Calu3 (cell line): ENCODE measurements at places on chromosomes 2 and 18. TPM values are rescaled to one million over a fixed set of nuclear protein-coding genes. Genes with fewer than 3 reads are reported as not detected.

- DNase-seq: no peak
Observed at GRCh38 chr2:191701696-191702095, 23.8 kb downstream of the NABP1 start.

DNA sequence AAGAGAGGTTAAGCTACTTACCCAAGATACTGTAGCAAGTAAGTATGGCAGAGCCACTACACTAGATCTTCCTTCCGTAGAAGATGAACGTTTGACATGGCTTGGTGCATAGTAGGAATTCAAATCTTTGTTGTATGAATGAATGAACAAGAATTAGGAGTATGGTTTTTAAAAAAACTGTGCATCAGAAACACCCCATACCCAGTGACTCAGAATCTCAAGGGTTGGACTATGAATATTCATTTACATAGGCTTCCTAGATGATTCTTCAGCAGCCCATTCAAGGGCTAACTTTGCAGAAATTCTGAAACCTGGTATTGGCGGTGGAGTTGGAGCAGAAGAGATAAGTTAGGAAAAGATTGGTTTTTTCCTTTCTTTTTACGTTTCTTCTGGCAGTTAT lies 5.4 kb downstream of the ACTR3 start:
- no peak for DNase-seq

PLCL1 gene
- 0.07 TPM in 1 of 2 replicates, not detected in the other for total RNA-seq

LTBP1 gene
- 12.8 and 13.9 TPM in 2 replicates for total RNA-seq

FAM124B gene
- total RNA-seq: not detected in 2 replicates

SUCLG1 gene
- total RNA-seq: 72.3 and 78.9 TPM in 2 replicates

CCNYL1 gene
- total RNA-seq: 13.7 and 16.3 TPM in 2 replicates

DNA sequence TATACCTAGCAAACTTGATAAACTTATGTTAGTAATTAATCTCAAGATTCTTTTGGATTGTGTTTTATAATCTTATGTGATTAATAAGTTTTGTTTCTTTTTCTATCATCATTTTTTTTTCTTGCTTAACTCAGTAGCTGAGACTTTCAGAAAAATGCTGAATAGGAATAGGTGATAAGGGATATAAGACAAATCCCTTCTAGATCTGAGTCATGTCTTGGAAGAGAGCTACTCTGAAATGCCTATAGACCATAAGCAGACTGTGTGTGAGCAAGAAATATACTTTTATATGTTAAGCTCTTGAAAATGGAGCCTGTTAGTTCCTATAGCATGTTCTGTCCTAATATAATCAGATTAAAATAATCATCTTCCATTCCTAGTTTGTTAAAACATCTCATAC lies 29.6 kb downstream of the CYBRD1 start:
- no peak for DNase-seq

- no peak for DNase-seq
Observed at GRCh38 chr2:70716131-70716743, 51.8 kb downstream of the ADD2 start.

AMER3 gene
- total RNA-seq: not detected in 2 replicates

GRCh38 chr2:70789304-70790135 lies 923 bp downstream of the FIGLA start:
- peak; percentile 61 for DNase-seq

HIBCH gene
- 35.1 and 44.6 TPM in 2 replicates for total RNA-seq

- DNase-seq: no peak
Observed at GRCh38 chr18:50711386-50711785, 108.4 kb downstream of the MRO start.

DNA sequence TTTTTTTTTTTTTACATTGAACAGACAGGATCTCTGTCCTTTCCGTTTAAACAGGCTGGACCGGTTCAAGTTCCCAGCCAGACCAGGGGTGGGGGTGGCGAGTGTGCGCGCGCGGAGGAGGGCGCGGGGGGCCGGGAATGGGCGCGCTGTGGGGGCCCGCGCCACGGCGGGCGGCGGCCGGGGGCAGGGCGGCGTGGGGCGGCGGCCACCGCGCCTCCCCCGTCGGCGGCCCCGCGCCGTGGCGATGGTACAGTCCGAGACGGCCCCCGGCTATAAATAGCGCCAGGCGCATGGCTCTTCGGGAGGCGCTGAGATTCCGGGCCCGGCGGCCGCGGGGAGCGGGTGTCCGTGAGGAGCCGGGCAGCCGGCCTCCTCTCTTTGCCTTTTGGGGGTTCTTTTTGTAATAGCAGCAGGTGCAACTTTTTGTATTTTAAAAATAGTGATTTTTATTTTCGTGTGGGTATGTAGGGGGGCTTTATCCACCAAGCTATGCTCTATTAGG lies 430 bp upstream of the CELF4 start:
- DNase-seq: peak; percentile 62

- no peak for DNase-seq
Observed at GRCh38 chr2:50026236-50026635, 871.9 kb upstream of the FSHR start.

DNA sequence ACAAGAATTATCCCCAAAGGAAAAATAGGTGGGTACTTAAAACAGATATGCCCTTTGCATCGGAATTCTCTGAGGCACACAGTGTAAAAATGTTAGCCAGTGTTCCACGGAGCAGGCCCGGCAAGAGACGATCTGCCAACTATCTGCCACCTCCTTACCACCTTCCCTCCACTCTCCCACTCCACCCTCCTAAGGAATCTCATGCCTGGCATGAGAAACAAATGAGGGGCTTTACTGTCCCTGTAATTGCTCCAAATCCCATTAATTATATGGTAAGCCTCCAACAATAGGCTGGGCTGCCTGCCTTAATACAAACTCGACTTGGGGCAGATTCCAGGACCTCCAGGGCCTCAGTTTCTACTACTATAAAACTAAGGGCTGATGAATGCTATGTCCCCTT lies 102.3 kb downstream of the ZBTB7C start:
- no peak for DNase-seq

DNA sequence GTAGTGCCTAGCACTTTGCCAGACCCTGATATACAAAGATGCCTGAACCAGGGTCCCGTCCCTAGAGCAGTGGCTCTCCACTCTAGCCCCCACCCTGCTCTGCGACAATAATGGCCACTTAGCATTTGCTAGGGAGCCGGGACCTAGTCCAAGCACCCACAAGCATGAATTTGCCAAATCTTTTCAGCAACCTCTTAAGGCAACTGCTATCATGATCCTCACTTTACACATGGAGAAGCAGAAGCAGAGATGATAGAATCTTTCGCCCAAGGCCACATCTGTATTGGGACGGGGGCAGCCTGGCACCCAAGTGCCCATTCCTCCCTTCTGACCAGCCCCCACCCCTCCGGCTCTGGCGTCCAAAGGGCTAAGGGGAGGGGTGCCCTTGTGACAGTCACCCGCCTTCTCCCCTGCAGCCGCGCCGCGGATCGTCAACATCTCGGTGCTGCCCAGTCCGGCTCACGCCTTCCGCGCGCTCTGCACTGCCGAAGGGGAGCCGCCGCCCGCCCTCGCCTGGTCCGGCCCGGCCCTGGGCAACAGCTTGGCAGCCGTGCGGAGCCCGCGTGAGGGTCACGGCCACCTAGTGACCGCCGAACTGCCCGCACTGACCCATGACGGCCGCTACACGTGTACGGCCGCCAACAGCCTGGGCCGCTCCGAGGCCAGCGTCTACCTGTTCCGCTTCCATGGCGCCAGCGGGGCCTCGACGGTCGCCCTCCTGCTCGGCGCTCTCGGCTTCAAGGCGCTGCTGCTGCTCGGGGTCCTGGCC lies 13.0 kb downstream of the SIGLEC15 start:
- DNase-seq: no peak

DNA sequence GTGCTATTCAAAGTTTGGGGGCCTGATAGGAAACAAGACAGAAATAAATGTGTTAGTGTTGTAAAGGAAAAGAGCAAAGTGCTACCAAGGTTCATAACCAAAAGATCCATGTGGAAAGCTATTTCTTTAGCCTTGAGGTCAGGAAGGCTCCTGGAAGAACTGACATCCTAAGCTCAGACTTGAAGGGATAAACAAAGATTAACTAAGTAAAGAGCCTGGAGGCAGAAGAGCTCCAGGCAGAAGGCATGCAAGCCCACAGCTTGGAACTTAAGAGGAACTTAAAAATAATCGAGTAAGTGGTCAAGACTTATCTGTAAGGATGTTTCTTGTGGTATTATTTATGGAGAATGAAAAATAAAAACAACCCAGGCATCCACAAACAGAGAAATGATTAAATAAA lies 245.0 kb upstream of the MGAT5 start:
- DNase-seq: no peak

GRCh38 chr2:235563056-235563910 lies 69.4 kb downstream of the AGAP1 start:
- DNase-seq: no peak

- DNase-seq: no peak
Observed at GRCh38 chr18:28689588-28689987, 512.7 kb upstream of the CDH2 start.

DNA sequence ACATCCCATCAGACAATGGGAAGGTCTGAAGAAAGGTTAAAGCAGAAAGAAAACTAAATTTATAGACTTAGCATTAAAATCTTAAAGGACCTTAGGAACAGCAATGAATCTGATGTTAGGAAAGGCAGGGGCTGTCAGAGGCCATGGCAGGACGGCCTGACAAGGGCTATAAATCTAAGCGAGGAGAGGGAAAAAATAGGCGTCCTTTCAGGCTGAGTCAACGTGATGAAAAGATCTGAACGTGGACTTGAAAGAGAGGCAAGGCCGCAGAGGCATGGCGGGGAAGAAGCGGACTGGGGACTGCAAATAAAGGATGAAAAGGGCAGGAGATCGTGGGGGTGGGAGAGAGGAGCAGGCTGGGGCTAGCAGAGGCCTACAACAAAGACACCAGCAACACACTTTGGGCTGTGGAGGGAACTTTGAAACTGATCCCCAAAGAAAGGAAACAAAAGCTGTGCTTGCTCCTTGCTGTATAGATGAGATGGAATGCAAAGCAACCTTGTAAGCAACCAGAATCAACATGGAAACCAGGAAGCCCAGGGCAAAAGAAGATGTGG lies 145.6 kb downstream of the NRP2 start:
- DNase-seq: no peak

DNA sequence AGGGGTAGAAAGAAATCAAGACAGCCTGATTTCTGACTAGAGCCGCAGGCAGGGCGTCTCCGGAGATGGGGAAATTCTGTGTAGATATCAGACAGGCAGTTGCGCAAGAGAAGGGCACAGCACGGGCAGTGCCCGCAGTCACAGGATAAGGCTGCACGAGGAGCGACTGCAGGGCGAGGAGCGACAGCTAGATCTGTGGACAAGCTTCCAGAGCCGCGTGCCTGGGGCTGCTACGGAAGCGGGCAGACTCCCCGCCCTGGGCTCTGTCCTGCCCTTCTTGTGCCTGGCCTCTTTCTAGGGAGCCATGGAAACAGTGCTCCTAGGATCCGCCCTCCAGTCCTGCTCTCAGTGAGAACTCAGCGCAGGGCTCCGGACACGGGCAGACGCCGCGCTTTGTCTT lies 12.6 kb downstream of the MC5R start:
- DNase-seq: peak; percentile 17

DNA sequence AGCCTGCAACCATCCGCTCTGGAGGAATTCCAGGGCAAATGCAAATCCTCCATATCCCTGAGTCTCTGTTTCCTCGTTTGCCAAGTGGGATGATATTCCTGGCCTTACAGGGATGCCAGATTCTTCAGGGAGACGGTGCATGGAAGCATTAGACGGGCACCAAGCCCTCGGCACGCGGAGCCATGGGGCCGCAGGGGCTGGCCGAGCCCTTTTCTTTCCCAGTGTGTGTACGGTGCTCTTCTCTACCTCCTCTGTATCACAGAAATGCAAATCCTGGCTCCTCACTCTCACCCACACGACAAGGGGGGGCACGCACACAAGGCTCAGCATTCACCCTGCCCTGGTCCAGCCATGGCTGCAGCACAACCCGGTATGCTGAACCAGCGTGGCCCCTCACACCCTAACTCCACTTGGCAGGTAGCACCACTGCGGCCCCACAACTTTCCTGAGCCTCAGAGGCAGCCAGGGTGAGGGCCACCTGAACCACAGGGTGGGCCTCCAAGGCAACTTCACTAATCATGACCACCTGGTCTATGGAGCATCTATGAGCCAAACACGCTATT lies 64.1 kb upstream of the SALL3 start:
- no peak for DNase-seq

DNA sequence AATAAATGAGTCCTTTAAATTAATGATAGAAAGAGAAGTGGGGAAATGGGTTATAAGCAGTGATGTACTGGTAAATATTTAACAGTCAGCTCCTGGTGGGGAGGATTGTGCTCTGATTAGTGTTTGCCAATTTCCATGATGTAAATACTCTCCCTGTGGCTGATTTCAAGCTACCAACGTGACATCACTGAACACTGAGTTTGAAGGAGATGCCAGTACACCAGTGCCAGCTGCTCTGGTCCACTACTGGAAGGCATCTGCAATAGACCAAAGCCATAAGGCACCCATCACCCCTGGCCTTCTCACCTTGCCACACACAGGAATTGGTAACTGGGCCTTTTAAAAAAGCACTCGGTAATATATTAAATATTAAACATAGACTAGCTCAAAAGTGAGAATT lies 77.7 kb downstream of the TGOLN2 start:
- DNase-seq: no peak

DNA sequence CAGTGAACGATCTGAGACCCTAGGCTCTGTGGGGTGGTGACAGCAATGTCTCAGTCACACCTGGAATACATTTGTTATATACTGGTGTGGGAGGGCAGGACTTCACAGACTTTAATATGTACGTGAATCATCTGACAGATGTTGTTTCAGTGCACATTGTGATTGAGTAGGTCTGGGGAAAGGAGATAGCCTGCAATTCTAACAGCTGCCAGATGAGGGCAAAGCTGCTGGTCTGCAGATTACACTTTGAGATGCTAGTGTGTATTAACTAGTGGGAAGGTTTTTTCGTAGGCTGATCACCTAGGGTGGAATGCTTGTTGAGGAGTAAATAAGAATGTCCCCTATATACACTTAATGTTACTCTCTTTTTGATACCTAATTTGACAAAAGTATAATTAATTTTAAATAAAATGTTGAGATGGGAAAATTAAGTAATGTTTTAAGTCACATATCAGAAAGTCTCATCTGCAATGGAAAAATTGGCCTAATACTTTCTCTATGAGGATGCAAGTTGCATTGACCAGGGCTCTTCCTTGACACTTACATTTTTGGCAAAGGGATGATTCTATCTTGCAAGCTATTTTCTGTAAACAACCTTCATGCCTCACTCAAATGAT lies 496.9 kb upstream of the HNMT start:
- DNase-seq: peak; percentile 62

- DNase-seq: no peak
Observed at GRCh38 chr2:53744395-53745065, 23.1 kb upstream of the CHAC2 start.

INHBB gene
- total RNA-seq: not detected in 2 replicates

GRCh38 chr2:9646196-9647030 lies 15.6 kb upstream of the YWHAQ start:
- no peak for DNase-seq

- peak; percentile 47 for DNase-seq
Observed at GRCh38 chr2:11753886-11754699, 7.7 kb downstream of the LPIN1 start.

LAMA1 gene
- total RNA-seq: not detected in 2 replicates

- peak; percentile 10 for DNase-seq
Observed at GRCh38 chr2:190714958-190715357, 66.1 kb downstream of the NAB1 start.
